ENCODE measurements at places on chromosomes 11 and 22.

- no peak for DNase-seq
These were observed 14.0 kb downstream of the RAB30 start for GRCh38 chr11:83057721-83058120.

DNA sequence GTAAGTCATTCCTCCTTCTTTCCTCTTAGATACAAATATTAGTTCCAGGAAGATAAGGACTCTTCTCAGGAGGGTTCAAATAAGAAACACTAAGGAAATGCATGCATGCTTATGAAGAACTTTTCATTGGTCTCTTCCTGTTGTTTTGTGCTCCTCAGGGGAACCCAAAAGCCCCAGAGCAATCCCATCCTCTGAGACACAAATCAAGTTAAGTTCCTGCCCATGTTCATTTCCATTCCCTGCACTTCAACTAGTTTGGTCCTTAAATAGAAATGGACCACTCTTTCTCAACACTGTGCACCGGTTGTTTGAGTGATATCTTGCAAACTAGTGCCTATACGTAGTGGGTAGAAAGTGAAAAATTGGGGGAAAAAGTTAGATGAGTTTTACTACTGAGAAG, at the start of gene OR10G4:
Gene OR10G4 (plus strand): TSS at position 301 of the 400 bp plus-strand sequence. CDS start 2,578 bp downstream, outside the sequence.
- DNase-seq, result no peak

- DNase-seq, result no peak
These were observed 413.6 kb downstream of the OPCML start for GRCh38 chr11:133118563-133119268.

DNA sequence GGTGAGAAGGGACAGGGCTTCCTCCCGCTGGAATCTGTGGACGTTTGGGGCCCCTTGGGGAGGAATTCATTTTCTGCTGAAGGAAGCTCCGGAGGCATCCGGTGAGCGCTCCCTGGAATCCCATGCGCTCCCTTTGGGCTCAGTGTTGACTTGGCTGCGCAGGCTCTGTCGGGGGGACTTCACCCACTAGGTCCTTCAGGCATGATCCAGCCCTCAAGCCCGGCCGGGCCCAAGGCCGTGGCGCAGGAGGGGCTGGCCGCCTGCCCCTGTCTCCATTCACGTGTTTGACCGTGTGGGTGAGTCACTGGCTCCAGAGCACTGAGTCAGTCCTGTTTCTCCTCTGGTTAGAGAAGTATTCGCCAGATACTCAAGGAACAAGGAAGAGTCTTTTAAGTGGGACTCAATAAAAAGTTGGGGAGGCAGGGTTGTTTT, 1.4 kb downstream of the CTTN start:
- peak; percentile 90 for DNase-seq

DNA sequence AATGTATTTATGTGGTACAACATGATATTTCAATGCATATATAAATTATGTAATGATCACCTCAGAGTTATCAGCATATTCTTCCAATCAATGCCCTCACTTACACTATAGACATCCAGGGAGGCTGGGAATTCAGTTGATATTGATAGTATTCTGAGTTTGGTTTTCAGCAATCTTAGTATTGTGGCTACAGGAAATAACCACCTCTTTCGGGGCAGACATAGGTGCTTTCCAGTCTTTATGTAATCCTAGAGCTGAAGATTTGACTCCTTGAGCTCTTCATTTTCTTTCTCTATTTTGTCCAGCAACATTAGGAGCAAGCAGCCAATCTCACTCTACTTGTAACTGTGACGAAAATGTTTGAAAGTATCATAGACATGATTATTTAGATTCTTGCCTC, 712.7 kb upstream of the KIRREL3 start:
- DNase-seq, result no peak

DNA sequence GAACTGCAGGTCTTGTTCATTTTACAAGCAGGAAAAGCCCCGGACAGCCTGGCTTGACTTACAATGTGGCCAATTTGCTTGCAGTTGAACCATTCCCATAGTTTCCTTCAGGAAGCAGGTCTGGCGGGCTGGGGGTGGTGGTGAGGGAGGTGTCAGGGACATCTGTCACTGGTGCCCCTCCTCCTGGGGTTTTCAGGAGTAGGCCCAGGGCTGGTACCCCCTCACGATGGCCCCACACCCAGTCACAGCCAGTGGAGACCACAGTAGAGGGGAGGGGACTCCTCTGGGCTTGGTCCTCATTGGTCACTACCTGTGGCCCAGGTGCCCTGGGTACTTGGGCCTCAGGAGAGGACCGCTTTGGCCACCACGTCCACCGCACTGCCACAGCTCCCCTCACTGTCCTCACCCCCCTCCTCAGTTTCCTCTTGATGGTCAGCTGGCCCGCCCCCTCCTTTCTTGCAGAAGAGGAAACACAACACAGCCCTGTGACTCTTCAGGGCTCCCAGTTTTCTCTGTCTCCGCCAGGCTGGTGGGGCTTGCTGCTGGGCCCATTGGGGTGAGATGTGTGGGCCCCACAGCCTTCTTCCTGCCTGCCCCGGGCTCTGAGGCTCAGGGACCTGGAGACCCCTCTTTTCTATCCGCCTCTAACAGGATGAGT, 39.8 kb upstream of the SHISAL1 start:
- no peak for DNase-seq

- no peak for DNase-seq
These were observed 157.1 kb upstream of the GRK3 start for GRCh38 chr22:25407226-25407858.

DNA sequence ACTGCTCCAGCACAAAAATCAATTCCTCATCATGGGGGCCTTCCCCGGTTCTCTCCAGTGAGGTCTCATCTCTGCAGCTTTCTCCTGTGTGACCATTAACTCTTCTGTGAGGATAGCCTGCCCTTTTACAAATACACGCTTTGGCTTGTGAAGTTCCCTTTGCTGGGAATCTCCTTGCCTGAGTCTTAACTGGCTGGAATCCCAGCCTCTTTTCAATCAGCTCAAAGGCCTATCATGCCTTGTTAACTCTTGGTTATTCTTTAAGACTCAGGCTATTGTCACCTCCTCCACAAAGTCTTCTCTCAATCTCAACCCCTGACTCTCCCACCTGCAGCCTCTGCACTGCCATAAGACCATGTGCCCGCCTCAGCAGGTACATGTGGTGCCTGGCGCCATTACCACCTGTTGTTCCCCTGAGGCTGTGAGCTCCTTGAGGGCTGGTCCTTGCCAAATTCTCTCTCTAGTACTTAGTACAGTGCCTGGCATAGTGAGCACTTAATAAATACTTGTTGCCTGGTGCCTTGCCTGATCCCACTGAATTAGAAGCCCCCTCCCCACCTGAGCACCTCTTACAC, 128.2 kb downstream of the ST3GAL4 start:
- DNase-seq, result no peak

- no peak for DNase-seq
These were observed 25.6 kb downstream of the TREH start for GRCh38 chr11:118653684-118654390.

DNA sequence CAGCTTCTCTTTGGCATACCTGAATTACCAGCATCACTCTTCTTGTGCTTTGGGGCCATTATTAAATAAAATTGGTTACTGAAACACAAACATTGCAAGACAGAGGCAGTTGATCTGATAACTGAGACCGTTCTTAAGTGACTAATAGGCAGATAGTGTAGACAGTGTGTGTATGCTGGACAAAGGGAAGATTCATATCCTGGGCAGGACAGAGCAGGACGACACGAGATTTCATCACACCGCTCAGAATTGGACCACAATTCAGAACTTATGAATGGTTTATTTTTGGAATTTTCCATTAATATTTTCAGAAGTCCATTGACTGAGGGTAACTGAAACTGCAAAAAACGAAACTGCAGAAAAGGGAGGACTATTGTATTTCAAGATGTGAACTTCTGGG, 68.6 kb downstream of the LDLRAD3 start:
- no peak for DNase-seq

DNA sequence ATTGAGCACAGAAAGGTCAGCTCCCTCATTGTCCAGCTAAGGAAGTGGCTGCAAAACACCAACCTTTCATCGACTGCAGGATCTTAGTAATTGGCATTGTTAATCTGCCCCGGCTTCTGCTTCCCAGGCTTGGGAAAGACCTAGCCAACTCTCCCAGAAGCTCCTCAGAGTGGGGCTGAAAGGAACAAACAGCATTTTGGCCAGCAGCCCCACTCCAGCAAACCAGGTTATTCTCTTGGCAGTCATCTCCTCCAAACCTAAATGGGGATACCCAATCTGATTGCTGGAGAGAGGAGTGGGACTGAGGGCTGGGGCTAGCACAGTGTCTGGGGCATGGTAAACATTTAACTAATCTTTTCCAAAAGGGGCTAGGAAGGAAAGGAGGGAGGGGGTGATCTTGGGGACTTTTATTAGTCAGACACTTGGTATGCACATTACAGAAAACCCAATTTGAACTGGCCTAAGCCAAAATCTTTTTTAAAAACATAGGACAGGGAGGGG, 294.4 kb downstream of the MN1 start:
- no peak for DNase-seq

DNA sequence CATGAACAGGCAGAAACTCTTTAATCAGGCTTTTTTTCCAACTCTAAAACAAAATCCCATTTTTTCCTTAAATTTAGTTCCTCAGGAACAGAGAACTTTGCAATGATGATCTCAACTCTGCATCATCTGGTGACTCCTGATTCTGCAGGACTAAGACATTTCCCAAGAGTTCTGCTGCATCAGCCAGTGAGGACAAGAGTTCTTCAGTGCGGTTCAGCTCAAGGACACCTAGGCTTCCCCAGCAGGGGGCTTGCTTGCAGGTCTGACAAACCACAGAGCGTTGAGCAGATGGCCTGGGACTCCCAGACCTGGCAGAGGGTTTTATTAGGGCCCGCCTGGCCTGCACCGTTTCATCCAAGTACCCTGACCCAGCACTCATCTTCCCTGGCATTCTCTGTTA, 6.4 kb downstream of the CDCA5 start:
- no peak for DNase-seq

- DNase-seq, result no peak
These were observed at the start of gene UNC93B1 for GRCh38 chr11:68003846-68004550. TSS of gene UNC93B1 (minus strand) at chr11:68004097. CDS start at chr11:68004043, 54 bp downstream.

- no peak for DNase-seq
These were observed 45.1 kb downstream of the LRFN4 start for GRCh38 chr11:66901964-66902390.

GRCh38 chr22:42437488-42438292, 5.5 kb upstream of the NFAM1 start:
- DNase-seq, result peak; percentile 10

GRCh38 chr11:115555336-115556090, 51.3 kb upstream of the CADM1 start:
- DNase-seq, result no peak

- DNase-seq, result no peak
These were observed 49.2 kb downstream of the CNTN5 start for GRCh38 chr11:99069856-99070444.

- no peak for DNase-seq
These were observed 11.2 kb downstream of the PNPLA5 start for GRCh38 chr22:43880541-43880991.

GRCh38 chr11:62976109-62976508, 8.7 kb downstream of the SLC22A6 start:
- no peak for DNase-seq
